Activated T-helper 17 cell treated with anti-CD3 and anti-CD28 coated beads, Interleukin-2, amount 50 U/mL, for 72 hours (primary cell): ENCODE measurements at places on chromosomes 4 and X. TPM values are rescaled to one million over a fixed set of nuclear protein-coding genes. Genes with fewer than 3 reads are reported as not detected.

DNA sequence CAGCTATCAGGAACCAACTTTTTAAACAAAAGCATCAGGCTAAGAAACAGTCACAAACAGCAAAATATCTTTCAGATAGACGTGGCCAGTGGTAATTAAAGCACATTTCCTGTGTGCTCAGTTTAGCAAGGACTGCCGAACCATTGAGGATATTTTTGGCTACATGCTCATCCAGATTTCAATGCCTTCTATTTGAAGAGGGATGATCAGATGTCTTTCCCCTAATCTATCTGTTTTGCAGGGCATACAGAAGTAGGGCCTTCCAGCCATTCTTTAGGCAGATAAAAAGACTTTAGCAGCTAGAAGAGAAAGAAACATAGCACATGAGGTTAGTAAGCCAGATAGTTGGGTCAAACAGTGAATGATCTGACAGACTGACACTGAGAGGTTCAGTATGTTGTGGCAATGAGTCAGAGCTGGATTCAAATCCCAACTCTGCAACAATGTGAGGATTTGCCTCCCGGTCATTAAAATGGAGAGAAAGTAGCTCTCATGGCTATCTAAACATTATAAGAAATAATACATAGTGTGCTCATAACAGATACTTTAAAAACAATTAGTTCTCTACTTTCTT lies 100.0 kb upstream of the PRKG2 start:
- no peak for ATAC-seq

GRCh38 chrX:22520128-22520828 lies 247.6 kb downstream of the CBLL2 start:
- ATAC-seq = no peak

DNA sequence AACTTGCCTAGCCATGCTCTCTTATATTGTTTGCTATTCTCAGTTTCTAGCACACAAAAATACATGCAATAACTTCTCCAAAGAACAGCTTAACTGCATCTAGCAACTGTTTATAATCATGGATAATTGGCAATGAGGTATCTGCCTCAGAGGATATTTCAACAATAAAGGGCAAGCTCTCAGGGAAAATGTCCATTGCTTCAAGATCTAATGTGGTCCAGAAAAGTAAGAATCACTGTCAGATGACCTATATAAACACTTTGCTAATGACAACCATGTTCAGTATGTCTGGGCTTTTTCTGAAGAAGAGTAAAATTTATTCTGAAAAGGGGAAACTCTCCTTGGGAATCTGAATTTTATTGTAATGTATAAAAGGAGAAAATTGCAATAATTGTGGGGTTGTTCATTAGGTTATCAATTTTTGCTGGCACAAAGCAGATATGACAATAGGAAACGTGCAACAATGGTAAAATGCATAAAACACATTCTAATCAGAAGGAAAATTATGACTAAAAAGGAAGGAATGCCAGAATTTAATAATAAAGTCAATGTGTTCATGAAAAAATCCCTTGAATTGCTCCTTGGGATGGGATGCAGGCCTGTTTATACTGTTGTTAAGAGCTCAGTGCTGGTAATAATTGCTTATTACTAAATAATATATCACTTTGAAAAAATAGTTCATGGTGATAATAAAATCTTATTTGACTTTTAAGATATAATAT lies 90.3 kb downstream of the ANTXR2 start:
- ATAC-seq = no peak

GRCh38 chr4:98634061-98634460 lies 24.4 kb downstream of the TSPAN5 start:
- no peak for ATAC-seq

KCND1 gene
- 7.2 TPM for total RNA-seq

DNA sequence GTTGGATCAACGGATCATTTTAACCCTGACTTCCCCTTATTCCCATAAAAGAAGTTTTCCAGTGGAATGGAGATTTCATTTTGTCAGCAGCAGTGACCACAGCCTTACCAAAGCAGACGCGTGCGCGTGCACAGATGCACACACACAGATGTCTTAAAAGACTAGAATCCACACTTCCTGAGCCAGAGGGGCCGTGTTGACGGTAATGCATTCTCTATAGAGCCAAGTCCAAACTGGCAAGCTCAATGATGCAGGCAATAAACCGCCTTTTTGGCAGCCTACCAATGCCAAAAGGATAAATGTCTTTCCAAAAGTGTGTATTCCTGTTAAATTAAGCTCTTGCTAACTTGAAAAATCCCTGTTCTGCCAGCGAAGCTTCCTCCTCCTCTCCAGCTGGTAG lies 18.8 kb upstream of the CLDN34 start:
- ATAC-seq = no peak
